NCI-H1092 treated with DMSO at 0.1 percent for 48 hours (cell line): ENCODE measurements at places on chromosomes 5 and 9.

DNA sequence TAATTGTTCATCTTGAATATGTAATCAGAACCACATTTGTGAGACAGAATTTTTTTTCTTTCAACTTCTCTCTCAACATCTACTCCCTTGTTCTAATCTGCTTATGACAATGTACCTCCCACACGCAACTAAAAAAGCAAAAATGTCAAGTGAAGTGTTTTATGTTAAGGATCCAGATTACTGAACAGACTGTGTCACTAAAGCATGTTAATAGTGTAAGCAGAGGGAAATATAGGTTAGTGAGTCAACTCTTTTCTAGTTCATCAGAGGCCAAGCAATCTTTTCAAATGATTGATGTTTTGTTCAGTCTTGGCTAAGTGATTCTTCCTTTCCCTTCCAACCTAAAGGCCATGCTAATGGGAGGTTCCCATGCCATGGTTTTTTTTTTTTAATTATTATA is 34.7 kb upstream of the IDNK start:
- DNase-seq: no peak

DNA sequence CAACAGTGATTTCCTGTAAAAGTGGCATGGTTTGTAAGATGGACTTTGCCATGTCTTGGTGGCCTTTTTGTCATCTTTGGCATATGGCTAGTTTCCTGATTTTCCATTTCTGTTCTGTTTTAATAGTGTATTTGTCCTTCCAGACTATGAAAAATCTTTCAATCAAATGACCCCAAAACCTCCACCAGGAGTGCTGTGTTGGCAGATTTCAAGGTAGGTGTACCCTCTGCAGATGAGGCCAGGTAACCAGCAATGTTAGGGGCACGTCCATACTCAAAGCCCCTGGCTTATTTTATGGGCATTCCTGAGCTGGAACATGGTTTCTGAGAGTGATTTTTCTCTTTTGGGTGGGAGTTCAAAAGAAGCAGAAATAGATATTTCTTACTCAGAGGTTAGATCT is 15.2 kb upstream of the MAP1B start:
- no peak for DNase-seq

- no peak for DNase-seq
Measured at GRCh38 chr9:136216541-136217244, 11.8 kb upstream of the LHX3 start.

GRCh38 chr9:127166651-127167524 is 44.5 kb upstream of the ANGPTL2 start:
- no peak for DNase-seq

DNA sequence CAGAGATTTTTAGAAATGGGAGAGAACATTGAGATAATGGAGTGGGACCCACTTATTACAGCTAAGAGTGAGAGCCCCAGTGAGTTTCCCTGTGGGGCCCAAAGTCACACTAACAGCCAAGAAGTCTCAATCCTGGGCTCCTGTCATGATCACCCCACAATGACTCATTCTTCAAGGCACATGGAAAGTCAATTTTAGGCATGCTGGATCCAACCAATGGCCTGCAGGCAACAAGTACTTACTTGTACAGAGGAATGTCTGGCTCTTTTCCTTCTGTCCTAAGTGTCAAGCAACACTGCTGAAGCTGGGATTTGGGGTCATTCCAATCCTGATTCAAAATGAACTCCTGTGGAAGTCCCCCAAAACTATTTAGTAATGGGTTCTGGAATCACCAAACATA is 123.1 kb downstream of the DROSHA start:
- no peak for DNase-seq

DNA sequence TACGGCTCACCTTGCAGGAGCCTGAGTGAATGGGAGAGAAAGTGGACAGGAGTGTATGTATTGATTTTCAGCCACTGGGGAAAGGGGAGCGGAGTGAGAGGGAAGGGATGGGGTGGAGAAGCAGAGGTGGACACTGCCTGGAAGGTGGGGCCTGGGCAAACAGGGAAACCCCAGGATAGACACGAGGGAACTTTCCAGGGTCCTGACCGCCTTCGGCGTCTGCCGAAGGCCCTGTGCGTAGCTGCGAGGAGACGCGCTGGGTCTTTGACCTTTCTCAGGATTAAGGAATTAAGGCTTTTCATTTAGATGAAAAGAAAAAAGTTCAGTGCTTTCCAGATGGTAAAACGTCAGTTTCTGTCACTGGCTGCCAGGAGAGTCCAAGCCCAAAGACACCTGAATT is 134.6 kb upstream of the RAPGEF1 start:
- no peak for DNase-seq

- DNase-seq: no peak
Measured at GRCh38 chr5:127410959-127411358, 106.5 kb upstream of the PRRC1 start.
